CMK (cell line): ENCODE measurements at places on chromosomes 12 and 14.

- DNase-seq: no peak
Measured at GRCh38 chr12:65536876-65537681, 258.6 kb downstream of the MSRB3 start.

DNA sequence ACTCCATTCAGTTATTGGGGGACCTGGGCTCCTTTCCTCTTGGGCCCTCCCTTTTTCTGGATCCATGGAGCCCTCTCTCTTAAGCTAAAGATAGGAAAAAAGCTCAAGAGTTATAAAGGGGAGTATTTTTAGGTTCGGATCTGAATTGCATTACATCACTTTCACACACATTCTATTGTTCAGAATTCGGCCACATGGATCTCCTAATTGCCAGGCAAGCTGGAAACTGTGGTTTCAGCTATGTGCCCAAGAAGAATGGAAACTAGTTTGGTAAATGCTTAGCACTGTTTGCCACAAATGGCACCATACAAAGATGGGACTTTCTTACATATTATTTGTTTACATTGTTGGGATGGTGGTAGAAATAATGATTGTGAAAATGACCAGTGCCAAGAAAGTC, 145.6 kb downstream of the LRIG3 start:
- DNase-seq: no peak

GRCh38 chr14:95101736-95102679, 55.3 kb downstream of the DICER1 start:
- DNase-seq: no peak

DNA sequence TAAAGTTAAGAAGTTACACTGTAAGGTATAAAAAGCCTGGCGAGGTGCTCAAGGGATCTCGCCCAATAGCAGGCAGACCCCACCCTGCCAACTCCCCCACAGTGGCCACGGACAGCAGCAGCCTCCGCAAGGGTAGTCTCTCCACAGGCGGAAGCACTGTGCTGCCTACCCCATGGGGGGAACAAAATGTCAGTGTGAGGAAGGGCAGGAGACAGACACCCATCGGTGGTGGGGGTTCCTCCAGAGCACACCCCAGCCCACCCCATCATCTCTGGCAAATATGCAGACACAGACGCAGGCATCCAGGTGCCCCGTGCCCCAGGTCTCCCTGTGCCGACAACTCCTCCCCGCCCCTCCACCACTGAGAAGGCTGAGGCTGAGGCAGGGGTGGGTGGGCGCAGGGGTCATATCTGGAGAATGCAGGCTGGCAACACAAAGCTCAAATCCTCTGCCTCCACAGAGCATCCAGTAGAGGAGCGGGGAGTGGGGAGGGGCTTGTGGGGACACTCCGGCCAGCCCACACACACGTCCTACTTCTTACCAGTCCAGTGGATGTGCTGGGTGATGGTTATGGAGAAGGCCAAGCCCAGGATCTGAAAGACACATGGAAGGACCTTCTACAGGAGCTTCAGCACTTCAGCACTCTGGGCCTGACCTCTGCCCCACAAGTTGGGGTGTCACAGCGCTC, 68.3 kb upstream of the DDX11 start:
- no peak for DNase-seq

GRCh38 chr12:50620109-50620977, 115.6 kb downstream of the DIP2B start:
- DNase-seq: no peak

- no peak for DNase-seq
Measured at GRCh38 chr14:78157494-78158437, 12.4 kb upstream of the NRXN3 start.

GRCh38 chr12:32454075-32454474, 54.7 kb downstream of the FGD4 start:
- DNase-seq: no peak

- DNase-seq: no peak
Measured at GRCh38 chr14:54364555-54365415, 32.0 kb upstream of the CDKN3 start.

- no peak for DNase-seq
Measured at GRCh38 chr14:87233806-87234384, 759.1 kb downstream of the GALC start.

GRCh38 chr14:44897845-44898151, 63.9 kb downstream of the KLHL28 start:
- DNase-seq: no peak

- no peak for DNase-seq
Measured at GRCh38 chr14:64971943-64972791, at the start of gene RAB15. Gene RAB15 (minus strand): TSS chr14:64972336. CDS start chr14:64972076, 260 bp downstream.

DNA sequence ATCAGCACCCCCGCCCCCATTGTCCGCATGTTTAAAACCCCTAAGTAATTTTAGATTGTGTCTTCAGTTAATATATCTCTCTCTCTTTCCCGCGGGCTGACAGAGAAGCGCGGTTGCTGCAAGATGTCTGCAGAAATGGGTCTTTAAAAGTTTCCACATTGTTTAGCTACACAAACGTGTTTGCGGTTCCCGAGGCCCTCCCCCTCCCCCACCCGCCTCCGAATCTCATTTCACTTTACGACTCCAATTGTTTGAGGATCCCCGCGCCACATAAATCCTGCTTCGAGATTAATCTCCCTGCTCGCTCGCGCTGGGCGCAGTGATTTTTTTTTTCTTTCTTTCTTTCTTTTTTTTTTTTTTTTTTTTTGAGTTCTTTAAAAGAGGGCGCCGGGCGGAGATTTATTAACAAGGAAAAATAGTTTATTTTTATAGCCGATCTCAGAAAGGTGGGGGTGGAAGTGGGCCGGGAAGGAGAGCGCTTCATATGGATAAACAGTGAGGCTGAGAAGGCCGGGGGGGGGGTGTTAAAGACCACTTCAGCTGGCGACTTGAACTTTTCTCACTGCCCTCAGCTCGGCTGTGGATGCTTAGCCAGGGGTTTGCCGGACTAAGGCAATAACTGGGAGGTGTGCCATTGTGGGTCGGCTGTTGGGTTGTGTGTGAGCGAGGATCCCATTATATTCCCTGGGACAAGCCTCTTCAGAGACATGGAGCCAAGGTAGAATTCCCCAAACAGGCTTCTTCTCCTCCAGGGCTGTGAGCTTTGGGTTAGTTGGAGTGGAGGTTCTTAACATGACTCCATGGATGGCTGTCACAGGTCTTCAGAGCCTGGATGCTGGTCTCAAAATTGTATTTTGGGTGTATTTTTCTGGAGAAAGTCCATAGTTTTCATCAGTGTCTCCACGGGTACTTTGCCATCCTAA, 39.7 kb upstream of the TBX5 start:
- DNase-seq: no peak

- DNase-seq: no peak
Measured at GRCh38 chr14:55133416-55133815, 4.4 kb downstream of the LGALS3 start.

DNA sequence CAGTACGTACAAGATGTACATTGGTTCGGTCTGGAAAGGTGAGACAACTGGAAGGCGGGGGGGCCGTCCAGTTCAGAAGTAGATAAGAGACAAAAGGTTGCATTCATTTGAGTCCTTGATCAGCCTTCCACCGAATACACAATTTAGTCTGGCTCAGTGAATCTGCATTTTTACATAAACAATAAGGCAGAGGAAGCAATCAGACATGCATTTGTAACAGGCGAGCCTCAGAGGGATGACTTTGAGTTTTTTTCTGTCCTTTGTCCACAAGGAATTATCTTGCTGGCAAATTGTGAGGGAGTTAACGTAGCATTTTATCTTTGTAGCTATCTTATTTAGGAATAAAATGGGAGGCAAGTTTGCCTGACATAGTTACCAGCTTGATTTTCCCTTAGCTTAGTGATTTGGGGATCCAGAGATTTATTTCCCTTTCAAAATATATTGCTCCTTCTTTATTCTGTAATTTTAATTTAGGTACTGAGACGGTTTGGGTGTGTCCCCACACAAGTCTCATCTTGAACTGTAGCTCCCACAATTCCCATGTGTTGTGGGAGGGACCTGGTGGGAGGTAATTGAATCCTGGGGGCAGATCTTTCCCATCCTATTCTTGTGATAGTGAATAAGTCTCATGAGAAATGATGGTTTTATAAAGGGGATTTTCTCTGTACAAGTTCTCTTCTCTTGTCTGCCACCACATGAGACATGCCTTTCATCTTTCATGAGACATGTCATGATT, 59.4 kb downstream of the TESPA1 start:
- DNase-seq: no peak

- no peak for DNase-seq
Measured at GRCh38 chr14:52836063-52836462, 44.7 kb upstream of the GNPNAT1 start.

DNA sequence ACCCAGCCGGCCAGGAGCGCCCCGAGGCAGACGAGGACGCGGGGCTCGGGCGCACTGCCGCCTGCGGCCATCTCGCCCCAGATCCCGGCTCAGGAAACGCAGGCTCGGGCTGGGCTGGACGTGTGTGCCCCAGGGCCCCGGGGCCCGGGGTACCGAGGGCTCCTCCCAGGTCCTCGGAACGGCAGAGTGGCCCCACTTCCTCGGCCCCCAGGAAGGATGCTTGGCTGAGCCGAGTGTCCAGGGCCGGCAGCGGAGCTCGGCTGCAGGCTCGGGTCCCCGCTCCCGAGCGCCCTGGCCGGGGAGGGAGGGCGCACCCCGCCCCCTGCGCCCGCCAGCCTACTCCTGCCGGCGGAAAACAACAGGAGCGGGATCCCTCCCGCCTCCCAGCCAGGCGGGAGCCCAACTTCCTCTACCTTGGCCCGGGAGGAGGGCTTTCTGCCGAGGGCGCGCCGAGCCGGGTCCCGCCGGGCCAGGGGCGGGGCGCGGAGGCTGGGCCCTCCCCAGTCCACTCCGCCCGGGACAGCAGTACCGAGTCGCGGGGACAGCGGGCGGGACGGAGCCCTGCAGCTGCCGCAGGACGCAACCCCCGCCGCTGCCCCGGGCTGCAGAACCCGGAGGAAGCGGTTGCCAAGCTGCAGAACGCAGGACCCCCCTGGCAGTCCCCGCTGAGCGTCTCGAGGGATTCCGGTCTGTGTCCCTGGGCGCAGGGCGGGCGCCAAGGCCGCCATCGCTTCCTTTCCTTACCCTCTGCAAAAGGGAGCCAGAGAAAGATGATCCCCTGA, at the start of gene VSIG10:
Gene VSIG10, minus strand, starts transcription at position 411 of the 782 bp plus-strand sequence. Its CDS starts 340 bp downstream, at position 71.
- DNase-seq: peak; percentile 7

DNA sequence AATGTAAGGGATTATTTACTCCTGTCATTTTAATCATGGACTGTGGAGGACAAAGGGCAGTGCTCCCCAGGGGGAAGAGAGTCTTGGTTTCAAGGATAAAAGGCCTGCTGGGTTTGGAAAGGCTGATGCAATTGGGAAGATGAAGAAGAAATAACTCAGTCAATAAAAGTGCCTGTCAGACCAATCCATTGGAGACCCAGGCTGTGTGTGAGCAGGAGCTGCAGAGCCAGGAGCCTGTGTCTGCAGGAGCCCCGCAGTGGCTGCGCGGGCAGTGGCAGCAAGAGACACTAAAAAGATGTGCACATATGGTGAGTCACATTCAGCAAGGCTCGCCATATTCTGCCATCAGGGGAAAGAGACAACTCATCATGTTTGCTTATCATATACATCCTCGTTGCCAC, 90.4 kb downstream of the CRACR2A start:
- no peak for DNase-seq

DNA sequence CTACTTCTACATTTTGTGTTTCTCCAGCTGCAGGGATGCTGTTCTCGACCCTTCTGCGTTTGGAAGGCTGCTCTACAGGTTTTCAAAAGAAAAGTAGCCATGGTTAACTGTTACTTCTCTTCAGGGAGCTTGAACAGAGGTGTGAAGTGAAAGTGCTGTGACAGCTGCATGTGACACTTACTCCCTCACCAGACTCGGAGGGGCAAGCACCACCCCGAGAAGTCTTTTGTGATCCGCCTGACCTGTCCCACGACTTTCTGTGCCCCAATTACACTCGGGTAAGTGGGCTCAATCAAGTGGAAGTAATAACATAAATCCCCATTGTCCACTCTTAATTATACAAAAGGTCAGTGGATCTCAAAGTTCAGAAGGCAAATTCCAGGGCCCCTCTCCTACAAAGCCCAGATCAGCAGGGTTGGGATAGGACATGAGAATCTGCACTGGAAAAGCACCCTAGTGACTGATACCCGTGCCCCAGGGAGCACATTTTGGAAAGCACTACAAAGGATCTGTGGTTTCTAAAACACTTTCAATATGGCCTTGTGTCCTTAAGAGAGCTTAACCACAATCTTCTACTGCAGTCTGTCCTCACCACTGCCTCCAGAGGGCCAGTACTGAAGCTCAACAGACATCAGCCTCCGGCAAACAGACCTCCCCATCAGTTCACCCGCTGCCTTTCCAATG, 11.5 kb downstream of the FICD start:
- DNase-seq: no peak

DNA sequence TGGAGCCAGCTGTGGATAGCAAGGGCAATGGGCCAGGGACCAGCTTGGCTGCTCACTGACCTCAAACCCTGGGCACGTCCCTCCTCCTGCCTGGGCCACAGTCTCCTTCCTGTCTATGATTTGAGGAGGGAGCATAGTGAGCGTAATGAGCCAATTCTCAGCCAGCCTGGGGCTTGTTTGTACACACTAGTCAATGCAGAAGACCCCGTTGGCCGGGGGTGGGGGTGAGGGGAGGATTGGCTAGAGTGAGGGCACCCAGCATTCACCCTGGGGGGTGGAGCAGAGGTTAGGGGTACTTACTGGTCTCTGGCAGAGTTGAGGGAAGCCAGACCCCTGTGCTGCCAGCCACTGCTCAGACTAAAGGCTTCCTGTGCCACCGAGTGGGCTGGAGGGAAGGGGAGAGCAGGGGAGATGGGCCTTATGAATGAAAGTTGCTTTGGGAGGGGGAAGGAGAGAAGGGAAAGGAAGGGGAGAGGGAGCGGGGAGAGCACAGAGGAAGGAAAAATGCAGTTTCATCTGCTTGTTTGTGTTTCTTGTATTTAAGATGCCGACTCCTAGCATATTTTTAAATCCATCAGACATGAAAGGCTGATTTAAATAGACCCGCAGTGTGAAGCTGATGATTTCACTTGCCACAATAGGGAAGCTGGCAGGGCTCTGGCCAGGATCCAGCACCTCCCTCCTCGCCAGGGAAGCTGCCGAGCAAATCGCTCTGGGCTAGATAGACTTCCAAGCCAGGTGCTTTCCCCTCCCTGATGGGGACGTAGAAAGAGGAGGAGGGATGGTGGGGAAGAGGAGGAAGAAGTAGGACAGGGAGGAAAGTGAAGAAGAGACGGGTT, 114.0 kb downstream of the PRMT8 start:
- DNase-seq: no peak

DNA sequence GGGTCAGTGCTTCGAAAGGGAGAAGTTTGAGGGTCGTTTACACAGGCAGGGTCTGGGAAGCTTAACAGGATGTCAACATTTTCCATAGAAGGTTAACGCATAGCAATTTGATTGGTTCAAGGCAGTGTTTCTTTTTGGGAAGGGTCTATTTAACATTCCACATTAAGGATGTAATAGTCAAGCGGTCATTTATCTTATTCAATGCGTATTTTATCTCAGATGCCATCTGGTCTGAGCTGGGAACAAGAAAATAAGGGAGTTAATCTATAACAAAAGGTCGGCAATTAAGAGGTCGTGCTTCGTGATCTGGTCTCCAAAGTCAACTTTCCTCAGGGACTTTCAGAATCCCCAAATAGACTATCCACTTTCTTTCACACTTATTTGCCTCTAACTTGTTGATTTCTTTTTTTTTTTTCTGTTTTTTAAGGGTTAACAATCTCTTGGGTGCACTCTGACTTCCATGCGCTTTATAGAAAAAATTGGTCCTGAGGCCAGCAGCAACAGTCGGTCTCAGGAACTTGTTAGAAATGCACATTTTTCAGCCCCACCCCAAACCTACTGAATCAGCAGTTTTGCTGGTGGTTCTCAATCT, 550 bp upstream of the RESF1 start:
- no peak for DNase-seq
